LNCaP clone FGC (cell line): ENCODE measurements at places on chromosomes 6 and 20.

- no peak for DNase-seq
Measured at GRCh38 chr6:30206152-30206551, 7.1 kb downstream of the TRIM26 start.

GRCh38 chr20:63969838-63970713 lies at the start of gene ZNF512B:
Gene ZNF512B, minus strand, starts transcription at chr20:63969930. Its CDS starts 1,980 bp downstream, at chr20:63967950.
- no peak for DNase-seq

DNA sequence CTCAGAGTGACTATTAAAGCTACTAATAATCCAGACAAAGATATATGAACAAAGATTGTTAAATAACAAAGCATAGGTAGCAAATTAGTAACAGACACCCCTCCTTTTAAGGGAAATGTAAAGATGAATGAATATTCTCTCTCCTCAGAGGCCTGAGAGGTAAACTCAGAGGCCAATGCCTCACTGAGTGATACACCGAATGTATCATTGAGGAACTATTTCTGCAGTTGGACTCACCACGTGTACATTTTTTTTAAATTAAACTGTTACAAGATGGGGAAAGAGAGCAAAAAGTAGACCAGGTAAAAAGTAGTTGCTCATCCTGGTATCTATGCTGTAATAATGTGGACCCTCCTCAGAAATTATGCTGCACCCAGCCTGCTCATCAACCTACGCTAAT lies 72.3 kb upstream of the IPCEF1 start:
- no peak for DNase-seq

GRCh38 chr6:63705707-63706106 lies 70.1 kb downstream of the PHF3 start:
- DNase-seq: no peak

DNA sequence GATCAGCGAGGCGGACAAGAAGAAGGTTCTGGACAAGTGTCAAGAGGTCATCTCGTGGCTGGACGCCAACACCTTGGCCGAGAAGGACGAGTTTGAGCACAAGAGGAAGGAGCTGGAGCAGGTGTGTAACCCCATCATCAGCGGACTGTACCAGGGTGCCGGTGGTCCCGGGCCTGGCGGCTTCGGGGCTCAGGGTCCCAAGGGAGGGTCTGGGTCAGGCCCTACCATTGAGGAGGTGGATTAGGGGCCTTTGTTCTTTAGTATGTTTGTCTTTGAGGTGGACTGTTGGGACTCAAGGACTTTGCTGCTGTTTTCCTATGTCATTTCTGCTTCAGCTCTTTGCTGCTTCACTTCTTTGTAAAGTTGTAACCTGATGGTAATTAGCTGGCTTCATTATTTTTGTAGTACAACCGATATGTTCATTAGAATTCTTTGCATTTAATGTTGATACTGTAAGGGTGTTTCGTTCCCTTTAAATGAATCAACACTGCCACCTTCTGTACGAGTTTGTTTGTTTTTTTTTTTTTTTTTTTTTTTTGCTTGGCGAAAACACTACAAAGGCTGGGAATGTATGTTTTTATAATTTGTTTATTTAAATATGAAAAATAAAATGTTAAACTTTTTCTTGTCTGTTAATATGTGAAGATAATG lies 2.2 kb downstream of the HSPA1B start:
- DNase-seq: no peak

- no peak for DNase-seq
Measured at GRCh38 chr6:74115674-74116073, 419.7 kb downstream of the CD109 start.
